ENCODE measurements at places on chromosomes 16 and 17. TPM values are rescaled to one million over a fixed set of nuclear protein-coding genes. Genes with fewer than 3 reads are reported as not detected.

TRIM16 gene
- total RNA-seq = 13.5 TPM

CACNG5 gene
- total RNA-seq = not detected

- no peak for DNase-seq
Measured at GRCh38 chr16:67384778-67385510, 8.4 kb downstream of the TPPP3 start.

CRISPLD2 gene
- 2.2 TPM for total RNA-seq

GRCh38 chr17:34306466-34306865, 12.8 kb upstream of the CCL8 start:
- DNase-seq = no peak
